ENCODE measurements at places on chromosomes 12 and 14.

DNA sequence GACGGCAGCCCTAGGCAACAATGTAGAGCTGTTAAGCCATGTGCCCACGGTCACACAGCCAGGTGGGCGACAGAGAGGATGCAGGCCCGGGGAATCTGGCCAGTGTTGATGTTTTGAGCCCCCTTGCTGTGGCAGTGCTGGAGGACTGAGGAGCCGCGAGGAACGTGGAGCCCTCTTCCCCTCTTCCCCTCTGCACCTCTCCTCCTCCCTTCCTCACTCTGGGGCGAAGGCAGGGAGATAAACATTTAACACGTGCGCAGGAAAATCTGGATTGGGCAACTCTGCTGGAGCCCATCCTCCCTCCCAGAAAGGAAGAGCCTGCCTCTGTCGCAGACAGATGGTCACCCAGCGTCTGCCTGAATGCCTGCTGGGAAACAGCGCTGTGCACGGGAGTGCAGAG lies 376.8 kb downstream of the FUT8 start:
- DNase-seq, result peak; percentile 4

DNA sequence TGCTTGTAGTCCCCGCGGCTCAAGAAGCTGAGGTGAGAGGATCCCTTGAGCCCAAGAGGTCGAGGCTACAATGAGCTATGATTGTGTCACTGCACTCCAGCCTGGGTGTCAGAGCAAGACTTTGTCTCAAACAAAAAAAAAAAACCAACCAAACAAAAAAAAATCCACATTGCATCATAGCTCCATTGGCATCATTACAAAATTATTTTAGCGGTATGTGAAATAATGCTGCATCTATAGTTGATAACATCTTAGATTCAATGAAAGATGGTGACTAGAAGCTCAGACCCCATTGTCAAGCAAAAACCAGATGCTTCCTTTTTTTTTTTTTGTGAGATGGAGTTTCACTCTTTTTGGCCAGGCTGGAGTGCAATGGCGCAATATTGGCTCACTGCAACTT lies 14.8 kb upstream of the PTHLH start:
- no peak for DNase-seq

GRCh38 chr14:35134329-35135123 lies 12.2 kb downstream of the PRORP start:
- DNase-seq, result no peak

- DNase-seq, result peak; percentile 78
These were observed 18.8 kb upstream of the GAS2L3 start for GRCh38 chr12:100554608-100555077.

GRCh38 chr12:125983784-125984500 lies 918.7 kb downstream of the AACS start:
- DNase-seq, result no peak

Measured in fibroblast of skin of abdomen (primary cell).